ENCODE measurements at places on chromosomes 11 and 22. TPM values are rescaled to one million over a fixed set of nuclear protein-coding genes. Genes with fewer than 3 reads are reported as not detected.

The APOA1 gene
- total RNA-seq, result 0.09 TPM

The XNDC1N gene
- total RNA-seq, result 5.8 TPM

The ACTN3 gene
- 0.09 TPM for total RNA-seq

The AQP11 gene
- total RNA-seq, result 0.47 TPM

The HSPB2 gene
- 0.28 TPM for total RNA-seq

The PDE2A gene
- 10.2 TPM for total RNA-seq

The KDM2A gene
- total RNA-seq, result 52.8 TPM

The C22orf23 gene
- 0.27 TPM for total RNA-seq

The PGA5 gene
- not detected for total RNA-seq

The OR5B21 gene
- total RNA-seq, result not detected

The LARGE2 gene
- under 0.01 TPM for total RNA-seq

The IL17REL gene
- total RNA-seq, result not detected

The SYT9 gene
- 0.27 TPM for total RNA-seq

The KMT5B gene
- total RNA-seq, result 21.2 TPM

The APOL1 gene
- total RNA-seq, result 38.8 TPM

The OR10A4 gene
- total RNA-seq, result not detected

The GRAMD4 gene
- total RNA-seq, result 12.8 TPM

The KCNK4 gene
- not detected for total RNA-seq

The UBE2L6 gene
- 17.4 TPM for total RNA-seq

The FUT4 gene
- total RNA-seq, result 3.0 TPM

The NPAS4 gene
- total RNA-seq, result not detected

The HINFP gene
- total RNA-seq, result 12.2 TPM

The IL17RA gene
- 6.8 TPM for total RNA-seq

The CHRDL2 gene
- not detected for total RNA-seq

The KRTAP5-10 gene
- total RNA-seq, result not detected

The MAP6 gene
- total RNA-seq, result 0.27 TPM

The OR5A1 gene
- not detected for total RNA-seq

The RFPL1 gene
- total RNA-seq, result not detected

The APOBEC3H gene
- total RNA-seq, result not detected

The PAX6 gene
- not detected for total RNA-seq

The C11orf65 gene
- total RNA-seq, result 0.38 TPM

The INPPL1 gene
- 78.5 TPM for total RNA-seq

The SCGB1D2 gene
- total RNA-seq, result not detected

The CYB5R3 gene
- total RNA-seq, result 63.5 TPM

The CCDC89 gene
- total RNA-seq, result 0.56 TPM

The GLB1L3 gene
- total RNA-seq, result not detected

The KRTAP5-6 gene
- not detected for total RNA-seq

The FGF3 gene
- not detected for total RNA-seq

The OR8G1 gene
- not detected for total RNA-seq

The DDTL gene
- total RNA-seq, result 2.5 TPM

The SULT4A1 gene
- total RNA-seq, result 0.09 TPM

The INSC gene
- 1.2 TPM for total RNA-seq

The MYRF gene
- 4.0 TPM for total RNA-seq

The MPEG1 gene
- not detected for total RNA-seq

The CFL1 gene
- 1,607 TPM for total RNA-seq

The CD3E gene
- total RNA-seq, result not detected

The BBOX1 gene
- not detected for total RNA-seq

The ALG9 gene
- total RNA-seq, result 24.2 TPM

The OR51B4 gene
- not detected for total RNA-seq

The NLRP14 gene
- 0.09 TPM for total RNA-seq

The GRK3 gene
- 0.81 TPM for total RNA-seq

The CARD16 gene
- total RNA-seq, result 42.3 TPM

The RIBC2 gene
- 0.72 TPM for total RNA-seq

Data from endothelial cell of coronary artery (primary cell).